Cardiac muscle cell (in vitro differentiated cells and primary cell): ENCODE measurements at places on chromosomes 12 and 14.
A peak's percentile ranks its signal among the peaks of the same experiment; 100 is the strongest.

DNA sequence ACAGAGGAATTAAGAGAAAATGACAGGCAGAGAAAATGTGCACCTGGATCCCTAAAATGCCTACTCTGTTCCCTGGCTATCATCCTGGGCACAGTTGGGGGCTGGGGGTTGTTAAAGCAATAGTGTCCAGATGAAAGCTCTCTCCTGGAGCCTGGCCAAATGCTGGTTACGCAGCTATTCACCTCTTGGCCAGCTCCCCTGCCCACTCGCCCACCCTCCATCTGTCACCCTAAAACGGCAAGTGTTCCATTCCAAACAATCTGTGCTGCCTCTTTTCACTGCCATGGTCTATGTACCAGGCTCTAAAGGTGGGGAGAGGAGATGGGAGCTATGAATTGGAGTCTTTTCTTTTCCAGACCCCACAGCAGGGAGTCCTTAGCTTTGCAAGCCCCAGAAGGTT lies 24.7 kb upstream of the NPFF start:
- DNase-seq: no peak

DNA sequence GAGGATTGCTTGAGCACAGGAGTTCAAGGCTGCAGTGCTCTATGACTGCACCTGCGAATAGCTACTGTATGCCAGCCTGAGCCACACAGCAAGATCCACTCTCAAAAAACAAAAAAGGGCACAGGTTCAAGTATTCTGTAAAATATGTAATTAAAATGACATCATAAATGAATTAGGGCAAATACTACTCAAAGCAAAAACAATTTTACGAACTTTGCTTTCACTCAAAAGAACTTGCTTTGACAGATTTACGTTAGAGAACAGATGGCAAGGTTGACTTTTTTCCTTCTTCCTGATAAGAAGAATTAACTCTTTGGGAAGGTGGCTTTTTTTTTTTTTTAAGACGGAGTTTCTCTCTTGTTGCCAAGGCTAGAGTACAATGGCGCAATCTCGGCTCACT lies 44.0 kb upstream of the EAPP start:
- no peak for DNase-seq

DNA sequence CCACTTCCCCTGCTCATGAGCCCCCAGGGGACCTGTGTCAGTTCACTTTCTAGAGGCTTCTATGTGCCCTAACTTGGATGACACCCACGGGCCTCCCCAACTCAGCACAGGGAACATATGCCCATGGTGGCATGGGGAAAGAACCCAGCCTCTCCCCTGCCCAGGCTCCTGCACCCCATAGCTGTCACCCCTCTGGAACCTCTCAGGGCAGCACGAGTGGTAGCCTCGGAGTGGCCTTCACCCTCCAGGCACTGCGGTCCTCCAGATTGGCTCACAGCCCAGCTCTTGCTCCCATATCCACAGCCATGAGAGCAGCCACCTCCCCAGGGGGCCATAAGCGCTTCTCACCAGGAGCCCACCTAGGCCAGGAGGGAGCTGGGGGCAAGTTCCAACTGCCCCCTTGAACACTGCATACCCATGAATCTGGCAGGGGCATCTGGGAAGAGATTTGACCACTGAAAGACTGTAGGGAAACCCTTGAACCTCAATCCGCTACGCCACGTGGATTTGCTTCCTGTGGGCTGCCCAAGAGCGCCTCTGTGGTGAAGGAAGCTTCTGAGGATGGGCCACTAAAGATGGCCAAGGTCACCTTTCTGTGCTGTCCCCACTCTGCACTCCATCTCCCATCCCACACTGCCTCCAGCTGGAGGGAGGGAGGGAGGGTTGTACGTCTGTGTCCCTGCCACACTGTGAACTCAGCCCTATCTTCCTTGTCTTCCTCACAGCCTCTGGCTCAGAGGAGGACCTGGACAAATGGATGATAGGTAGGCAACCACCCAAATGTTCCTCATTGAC lies 11.9 kb downstream of the PLD4 start:
- DNase-seq: no peak

GRCh38 chr12:50082644-50083043 lies 2.5 kb upstream of the SMARCD1 start:
- no peak for DNase-seq

GRCh38 chr14:22518073-22518472 lies 71.0 kb downstream of the DAD1 start:
- peak; percentile 18 for DNase-seq

- DNase-seq: no peak
Measured at GRCh38 chr12:3944620-3945019, 71.4 kb upstream of the PARP11 start.

- DNase-seq: peak; percentile 59
Measured at GRCh38 chr14:58638231-58639197, 752 bp downstream of the DACT1 start.

- DNase-seq: no peak
Measured at GRCh38 chr14:101110729-101111619, 207.5 kb upstream of the RTL1 start.

GRCh38 chr14:101234999-101235334 lies 326.3 kb upstream of the DIO3 start:
- DNase-seq: no peak

GRCh38 chr12:25670076-25671055 lies 117.3 kb upstream of the LMNTD1 start:
- DNase-seq: peak; percentile 27

- DNase-seq: peak; percentile 76
Measured at GRCh38 chr14:54175298-54175942, 218.8 kb upstream of the BMP4 start.

- no peak for DNase-seq
Measured at GRCh38 chr14:100715332-100715731, 11.4 kb upstream of the DLK1 start.

DNA sequence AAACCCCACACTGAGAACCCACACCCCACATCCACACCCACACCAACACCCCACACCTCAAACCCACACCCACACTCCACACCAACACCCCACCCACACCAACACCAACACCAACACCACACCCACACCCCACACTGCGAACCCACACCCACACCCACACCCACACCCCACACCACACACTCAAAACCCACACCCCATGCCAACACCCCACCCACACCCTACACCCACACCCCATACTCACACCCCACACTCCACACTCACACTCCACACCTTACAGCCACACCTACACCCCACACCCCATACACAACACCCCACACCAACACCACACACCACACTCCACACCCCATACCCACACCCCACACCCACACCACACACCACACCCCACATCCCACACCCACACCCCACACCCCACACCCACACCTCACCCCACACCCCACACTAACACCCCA lies 38.0 kb downstream of the TMEM120B start:
- no peak for DNase-seq

DNA sequence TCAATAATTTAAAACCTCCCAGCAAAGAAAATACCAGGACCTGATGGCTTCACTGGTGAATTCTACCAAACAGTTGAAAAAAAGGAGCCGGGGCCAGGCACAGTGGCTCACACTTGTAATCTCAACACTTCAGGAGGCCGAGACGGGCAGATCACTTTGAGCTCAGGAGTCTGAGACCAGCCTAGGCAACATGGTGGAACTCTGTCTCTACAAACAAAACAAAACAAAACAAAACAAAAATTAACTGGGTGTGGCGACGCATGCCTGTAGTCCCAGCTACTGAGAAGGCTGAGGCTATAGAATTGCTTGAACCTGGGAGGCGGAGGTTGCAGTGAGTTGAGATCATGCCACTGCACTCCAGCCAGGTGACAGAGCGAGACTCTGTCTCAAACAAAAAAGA lies 13.7 kb upstream of the TROAP start:
- DNase-seq: no peak

DNA sequence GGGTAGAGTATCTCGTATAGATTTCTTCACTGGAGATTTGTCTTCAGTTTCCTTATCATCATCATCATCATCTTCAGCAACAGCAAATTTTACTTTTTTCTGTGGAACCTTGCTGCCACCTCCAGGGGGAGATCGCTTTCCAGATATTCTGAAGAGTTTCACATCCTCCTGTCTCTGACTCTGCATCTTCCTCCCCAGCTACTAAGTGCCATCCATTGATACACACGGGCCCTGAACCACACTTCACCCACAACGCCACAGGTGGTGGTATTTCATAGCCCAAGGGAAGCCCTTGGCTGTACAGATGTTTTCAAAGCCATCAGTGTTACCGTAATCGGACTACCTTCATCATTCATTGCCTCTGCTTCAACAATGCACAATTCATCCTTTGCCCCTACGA lies 82.2 kb downstream of the PPP2R5C start:
- DNase-seq: no peak

GRCh38 chr14:99724196-99724891 lies 40.2 kb downstream of the CYP46A1 start:
- DNase-seq: no peak

GRCh38 chr14:32934073-32934880 lies 4.4 kb upstream of the NPAS3 start:
- DNase-seq: peak; percentile 38

DNA sequence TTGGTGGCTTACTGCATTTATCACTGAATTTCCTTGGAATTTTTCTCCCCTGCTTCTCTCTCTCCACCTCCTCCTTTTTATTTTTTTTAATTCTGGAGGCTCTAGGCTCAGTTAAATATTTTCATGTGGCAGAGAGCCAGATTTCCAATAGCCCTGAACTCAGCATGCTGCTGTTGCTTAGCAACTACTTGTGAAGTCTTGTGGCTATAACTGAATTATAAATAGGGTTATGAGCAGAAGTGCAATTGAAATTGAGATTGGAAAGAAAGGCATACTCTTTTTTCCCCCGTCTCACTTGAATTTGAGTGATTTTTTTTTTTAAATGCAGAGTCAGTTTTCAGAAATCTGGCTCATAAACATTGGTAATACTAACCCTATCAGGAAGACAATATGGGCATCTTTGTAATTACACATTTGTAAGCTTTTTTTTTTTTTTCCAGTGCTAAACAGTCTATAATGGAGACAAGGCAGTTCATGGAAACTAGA lies 38.3 kb downstream of the ATF7IP start:
- peak; percentile 92 for DNase-seq

DNA sequence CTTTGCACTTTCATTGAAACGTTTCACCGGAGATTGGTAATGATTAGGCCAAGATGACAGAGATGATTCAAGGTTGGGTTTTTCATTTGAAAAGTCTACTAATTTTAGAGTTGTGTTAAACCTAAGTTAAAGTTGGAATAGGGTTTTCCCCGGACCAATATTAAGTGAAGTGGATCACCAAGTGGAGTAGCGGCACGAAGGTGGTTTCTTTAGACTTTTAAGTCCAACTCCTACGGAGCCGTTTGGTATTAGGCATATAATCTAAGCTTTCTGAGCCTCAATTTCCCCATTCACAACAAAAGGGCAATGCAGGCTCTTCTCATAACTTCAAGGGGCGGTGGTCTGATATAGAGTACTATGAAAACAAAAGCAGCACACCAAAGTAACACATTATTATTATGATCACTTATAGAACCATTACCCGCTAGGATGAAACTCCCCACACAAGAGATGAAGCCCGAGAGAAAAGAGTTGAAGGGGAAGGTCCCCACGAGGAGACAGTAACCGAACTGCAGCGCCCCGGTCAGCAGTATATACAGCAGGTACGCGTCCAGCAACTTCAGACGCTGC lies 413 bp downstream of the DAD1 start:
- DNase-seq: no peak

GRCh38 chr12:59405992-59406391 lies 189.8 kb upstream of the SLC16A7 start:
- DNase-seq: no peak

- DNase-seq: no peak
Measured at GRCh38 chr14:75274050-75274898, 4.4 kb upstream of the FOS start.

DNA sequence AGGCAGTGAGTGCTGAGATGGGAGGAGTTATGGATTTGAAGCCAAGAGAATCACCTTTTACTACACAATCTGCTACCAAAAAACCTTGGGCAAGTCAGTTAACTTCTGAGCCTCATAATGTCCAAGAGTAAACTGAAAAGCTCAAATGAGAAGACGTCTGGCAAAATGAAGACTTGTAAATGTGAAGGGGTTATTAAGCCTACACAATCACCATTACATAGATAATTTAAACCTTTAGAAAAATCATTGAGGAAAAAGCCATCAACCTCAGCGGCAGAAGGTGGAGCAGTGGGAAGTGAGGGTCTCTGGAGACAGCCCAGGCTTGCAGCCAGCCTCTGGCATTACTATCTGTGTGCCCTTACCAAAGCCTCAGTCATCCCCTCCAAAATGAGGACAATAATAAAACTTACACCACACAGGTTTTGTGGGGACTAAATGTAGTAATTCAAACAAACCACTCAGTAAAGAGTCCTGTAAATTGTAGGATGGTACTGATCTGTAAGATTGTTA lies 50.5 kb upstream of the CCDC175 start:
- no peak for DNase-seq

DNA sequence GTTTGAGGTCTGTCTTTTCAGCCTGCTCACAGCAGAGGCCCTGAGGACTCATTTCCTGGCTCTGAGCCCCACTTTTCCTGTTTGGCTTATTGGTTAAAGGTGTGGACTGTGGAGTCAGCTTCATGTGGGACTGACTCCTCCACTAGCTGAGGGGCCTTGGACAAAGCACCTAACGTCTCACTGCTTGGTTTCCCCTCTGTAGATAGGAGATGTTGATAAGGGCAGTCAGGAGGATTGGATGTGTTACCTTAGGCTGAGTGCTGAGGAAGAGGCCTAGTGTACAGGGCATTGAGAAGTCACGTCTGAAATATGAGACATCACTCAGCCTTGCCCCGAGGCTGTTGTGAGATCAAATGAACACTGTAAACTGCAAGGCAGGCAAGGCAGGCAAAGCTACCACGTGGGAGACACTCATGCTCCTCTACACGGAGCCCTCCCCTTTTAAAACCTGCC lies 27.1 kb upstream of the TCL1A start:
- DNase-seq: no peak

GRCh38 chr12:107992870-107993451 lies 136.1 kb upstream of the WSCD2 start:
- peak; percentile 40 for DNase-seq

DNA sequence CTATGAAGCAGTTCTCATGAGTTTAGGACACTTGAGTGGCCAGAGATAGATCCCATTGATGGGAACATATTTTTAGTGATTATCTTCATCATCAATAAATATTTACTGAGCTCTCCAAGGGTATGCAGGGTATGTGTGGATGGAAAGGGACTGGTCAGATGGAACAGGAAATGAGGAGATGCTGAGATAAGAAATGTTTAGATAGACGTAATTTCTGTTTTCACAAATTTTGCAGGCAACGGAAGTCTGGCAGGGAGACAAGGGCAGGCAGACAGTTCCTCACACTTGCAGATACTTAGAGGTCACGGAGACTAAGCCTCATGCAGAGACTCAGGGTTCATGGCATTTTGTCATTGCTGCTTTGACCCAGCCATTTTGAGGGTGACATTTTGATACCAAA lies 24.3 kb downstream of the BCL2L14 start:
- no peak for DNase-seq

GRCh38 chr14:34227834-34228649 lies 234.0 kb downstream of the SPTSSA start:
- DNase-seq: peak; percentile 84

DNA sequence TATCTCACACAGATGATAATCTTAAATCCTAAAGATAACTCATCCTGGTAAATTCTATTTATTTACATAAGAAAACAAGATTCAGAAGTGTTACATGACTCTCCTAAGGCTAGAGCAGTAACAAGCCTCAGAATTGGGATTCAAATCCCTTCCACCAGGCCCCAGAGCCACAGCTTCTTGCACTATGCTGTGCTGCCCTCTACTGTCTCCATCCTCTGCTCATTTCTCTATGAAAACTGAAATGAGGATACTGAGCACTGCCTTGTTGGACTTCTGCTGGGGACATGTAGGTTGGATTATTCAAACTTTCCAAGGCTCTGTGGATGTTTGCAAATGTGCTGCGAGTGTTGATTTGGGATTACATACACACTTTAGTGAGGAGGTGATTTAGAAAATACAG lies 23.5 kb upstream of the C12orf50 start:
- DNase-seq: peak; percentile 20

GRCh38 chr12:27537855-27538675 lies 14.1 kb downstream of the PPFIBP1 start:
- DNase-seq: no peak
